CD4-positive, alpha-beta T cell treated with Interleukin-10 for 1 hour (primary cell): ENCODE measurements at places on chromosomes 1 and 21.

DNA sequence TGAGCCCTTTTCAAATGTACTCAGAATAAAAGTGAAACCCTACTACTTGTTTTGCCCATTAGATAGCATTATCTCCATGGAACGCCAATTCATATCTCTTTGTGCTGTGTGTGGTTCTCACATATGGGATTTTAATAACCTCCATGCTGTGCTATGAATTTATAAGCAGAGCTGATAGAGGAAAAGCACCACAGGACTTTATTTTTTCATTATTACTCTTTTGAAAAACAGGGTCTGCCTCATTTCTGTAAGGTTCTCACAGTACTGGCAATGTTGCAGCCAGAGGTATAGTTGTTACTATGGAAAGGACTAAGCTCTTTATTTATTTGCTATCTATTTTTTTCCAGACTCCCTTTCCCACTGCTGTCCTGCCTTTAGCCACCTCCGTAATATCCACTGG, 313.7 kb downstream of the ST6GALNAC3 start:
- no peak for DNase-seq

- no peak for DNase-seq
Measured at GRCh38 chr1:54453509-54453908, 47.3 kb upstream of the SSBP3 start.

- DNase-seq = no peak
Measured at GRCh38 chr1:162141281-162142054, 72.0 kb downstream of the NOS1AP start.

DNA sequence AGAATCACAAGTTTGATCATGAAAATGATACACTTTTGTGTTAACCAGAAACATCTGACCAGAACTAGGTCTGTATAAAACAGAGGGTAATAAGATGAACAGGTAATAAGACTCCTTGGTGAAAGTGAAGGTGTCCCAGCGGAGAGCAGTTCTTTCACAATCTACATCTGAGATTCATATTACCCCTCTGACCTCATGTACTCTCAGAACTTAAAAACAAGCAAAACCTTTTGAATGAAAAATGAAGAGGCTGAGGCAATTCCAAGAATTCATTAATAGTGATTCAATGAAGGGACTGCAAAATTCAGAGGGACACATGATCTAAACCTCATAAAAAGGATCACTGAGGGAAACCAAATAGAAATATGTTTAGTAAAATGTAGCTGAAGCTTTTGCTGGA, 10.9 kb upstream of the MPZL1 start:
- no peak for DNase-seq

GRCh38 chr1:172390683-172391551, 29.6 kb upstream of the C1orf105 start:
- no peak for DNase-seq

DNA sequence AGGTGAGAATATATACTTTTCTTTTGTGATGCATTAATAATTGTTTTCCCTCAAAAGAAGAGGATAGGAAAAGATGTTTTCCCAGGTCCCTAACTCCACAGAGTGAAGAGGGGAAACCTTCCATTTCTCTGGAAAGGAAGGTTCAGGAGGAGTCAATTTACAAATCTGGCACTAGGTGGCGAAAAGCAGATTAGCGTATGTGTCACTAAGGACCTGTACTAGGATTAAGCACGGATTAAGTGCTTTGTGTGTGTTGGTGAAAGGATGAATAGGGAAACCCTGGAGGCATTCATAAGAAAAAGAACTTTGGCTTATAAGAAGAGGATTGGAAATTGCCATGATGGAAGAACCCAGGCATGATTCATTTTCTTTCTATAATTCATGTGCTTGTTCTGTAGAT, 410.1 kb upstream of the PLXNA2 start:
- DNase-seq = no peak

- no peak for DNase-seq
Measured at GRCh38 chr1:150552128-150552910, 3.1 kb downstream of the ADAMTSL4 start.

DNA sequence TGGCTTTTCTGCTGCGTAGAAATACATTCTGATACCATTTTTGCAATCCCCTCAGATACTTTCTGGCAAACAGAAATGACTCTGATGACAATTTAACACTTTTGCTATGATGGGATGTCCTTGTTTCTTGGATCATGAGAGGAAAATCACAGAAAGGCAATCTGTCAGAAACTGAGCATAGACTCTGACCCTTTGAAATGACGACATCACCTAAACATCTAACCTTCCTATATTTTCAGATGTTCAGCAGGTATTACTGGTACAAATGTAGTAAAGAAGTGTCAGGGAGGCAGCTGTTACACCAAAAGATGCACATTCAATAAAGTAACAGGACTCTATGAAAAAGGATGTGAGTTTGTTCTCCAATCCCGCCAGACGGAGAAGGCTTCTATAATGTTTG, 13.2 kb downstream of the CLCA1 start:
- no peak for DNase-seq

- no peak for DNase-seq
Measured at GRCh38 chr21:25062061-25062460, 545.2 kb downstream of the MRPL39 start.

DNA sequence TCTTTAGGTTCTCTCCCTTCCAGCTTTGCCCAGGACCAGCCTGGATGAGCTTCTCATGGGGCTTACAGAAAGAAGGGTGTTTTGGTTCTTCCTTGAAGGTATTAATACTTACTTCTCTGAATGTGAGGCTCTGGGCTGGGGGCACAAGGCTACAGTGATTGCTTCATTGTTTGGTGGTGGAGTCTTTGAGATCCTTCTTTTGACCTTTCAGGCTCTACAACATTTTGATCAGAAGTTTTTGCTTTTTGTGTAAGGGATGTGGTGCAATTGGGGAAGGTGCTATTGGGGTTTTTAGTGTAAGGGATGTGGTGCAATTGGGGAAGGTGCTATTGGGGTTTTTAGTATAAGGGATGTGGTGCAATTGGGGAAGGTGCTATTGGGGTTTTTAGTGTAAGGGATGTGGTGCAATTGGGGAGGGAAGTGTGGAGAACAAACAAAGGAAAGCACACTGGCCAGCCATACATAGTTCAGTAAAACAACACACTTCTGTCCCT, 103.6 kb upstream of the IVNS1ABP start:
- peak; percentile 68 for DNase-seq

- no peak for DNase-seq
Measured at GRCh38 chr1:18015719-18016118, 91.9 kb upstream of the IGSF21 start.

DNA sequence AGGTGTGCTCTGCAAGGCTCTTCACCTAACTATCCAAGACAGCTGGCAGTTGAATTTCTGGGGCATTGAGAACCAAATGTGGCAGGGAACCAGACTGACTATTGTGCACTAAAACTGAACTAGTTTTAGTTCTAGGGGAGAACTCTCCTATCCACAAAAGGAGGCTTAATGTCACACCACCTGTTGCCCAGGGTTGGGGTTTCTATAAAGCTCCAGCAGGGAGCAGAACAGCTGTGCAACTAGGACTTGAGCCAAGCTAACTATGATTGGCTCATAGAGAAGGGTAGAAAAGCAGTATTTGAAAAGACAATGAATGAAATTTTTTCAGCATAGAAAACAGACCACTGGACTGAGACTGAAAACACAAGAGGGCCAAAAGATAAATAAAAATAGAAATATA, 53.3 kb upstream of the FGGY start:
- no peak for DNase-seq

GRCh38 chr21:42781971-42782722, 97.2 kb downstream of the WDR4 start:
- no peak for DNase-seq

GRCh38 chr21:20419772-20420171, 578.4 kb upstream of the NCAM2 start:
- no peak for DNase-seq

- DNase-seq = no peak
Measured at GRCh38 chr1:85024736-85025135, 23.6 kb downstream of the MCOLN3 start.

DNA sequence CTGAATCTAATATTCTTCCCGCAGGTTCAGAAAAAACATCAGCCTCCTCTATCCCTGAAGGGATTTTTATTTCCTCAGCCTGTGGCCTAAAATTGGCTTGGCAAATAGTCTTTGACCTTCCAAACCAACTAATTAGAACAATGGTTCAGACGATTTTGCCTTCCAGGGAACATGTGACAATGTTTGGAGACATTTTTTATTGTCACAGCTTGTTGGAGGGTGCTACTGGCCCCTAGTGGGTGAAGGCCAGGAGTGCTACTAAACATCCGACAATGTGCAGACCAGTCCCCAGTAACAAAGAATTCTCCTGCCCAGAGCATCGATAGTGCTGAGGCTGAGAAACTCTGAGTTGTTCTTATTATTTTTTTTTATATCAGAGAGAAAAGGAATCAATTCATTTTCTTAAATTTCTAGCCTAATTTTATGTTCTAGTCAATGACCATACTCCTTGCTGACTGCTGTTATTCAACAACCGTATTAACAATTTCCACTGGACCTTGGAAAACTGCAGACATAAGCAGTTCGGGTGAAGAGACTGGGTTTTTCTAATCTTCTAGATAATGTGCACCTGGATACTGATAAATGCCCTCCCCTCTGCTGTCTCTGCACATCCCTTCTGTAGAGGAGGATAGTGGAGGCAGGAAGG, 280.7 kb downstream of the LMX1A start:
- DNase-seq = no peak
